ENCODE measurements at places on chromosomes 1 and 21. TPM values are rescaled to one million over a fixed set of nuclear protein-coding genes. Genes with fewer than 3 reads are reported as not detected.

Gene S100A1
- total RNA-seq: 0.54 TPM

Gene RHCE
- 0.27 TPM for total RNA-seq

Gene DPT
- 8.8 TPM for total RNA-seq

Gene VAV3
- not detected for total RNA-seq

Gene MEX3A
- 0.90 TPM for total RNA-seq

Gene RGS16
- total RNA-seq: 2.3 TPM

Gene PTPN7
- not detected for total RNA-seq

Gene WDR3
- 13.4 TPM for total RNA-seq

Gene UTS2
- not detected for total RNA-seq

Gene LCE1C
- not detected for total RNA-seq

Gene DNAJC28
- total RNA-seq: 3.7 TPM

Gene FMN2
- 8.1 TPM for total RNA-seq

Gene KCNN3
- 0.09 TPM for total RNA-seq

Gene URB1
- total RNA-seq: 21.1 TPM

Gene C1orf94
- total RNA-seq: not detected

Gene THEM5
- not detected for total RNA-seq

Gene KRTAP11-1
- not detected for total RNA-seq

Gene GJA4
- not detected for total RNA-seq

Gene STRIP1
- 50.3 TPM for total RNA-seq

Data from fibroblast of the aortic adventitia (primary cell).